Ovary (tissue), 10 donors: ENCODE measurements at places on chromosomes 4 and X. TPM values are rescaled to one million over a fixed set of nuclear protein-coding genes. Genes with fewer than 3 reads are reported as not detected.

Gene XAGE2
- total RNA-seq, result not detected

Gene BEND4
- 0.15 TPM for total RNA-seq

DNA sequence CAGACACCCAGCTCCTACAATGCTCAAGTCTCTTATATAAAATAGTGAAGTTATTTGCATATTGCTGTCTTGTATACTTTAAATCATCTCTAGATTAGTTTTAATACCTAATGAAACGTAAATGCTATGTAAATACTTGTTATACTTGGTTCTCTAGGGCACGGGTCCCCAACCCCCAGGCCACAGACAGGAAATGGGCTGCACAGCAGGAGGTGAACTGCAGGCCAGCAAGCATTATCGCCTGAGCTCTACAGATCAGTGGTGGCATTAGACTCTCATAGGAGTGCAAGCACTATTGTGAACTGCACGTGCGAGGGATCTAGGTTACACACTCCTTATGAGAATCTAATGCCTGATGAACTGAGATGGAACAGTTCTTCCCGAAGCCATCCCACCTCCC, 395.9 kb upstream of the EMCN start:
- H3K27ac ChIP-seq, result no peak overlapping the region
- H3K36me3 ChIP-seq, result no peaks in the 10 kb centered on the region

- H3K4me1 ChIP-seq, result no peaks in the 10 kb centered on the region
- no peak for DNase-seq
- H3K36me3 ChIP-seq, result no peaks in the 10 kb centered on the region
- no peaks in the 10 kb centered on the region for H3K27me3 ChIP-seq
- H3K27ac ChIP-seq, result no peak overlapping the region
- no peak overlapping the region for H3K4me3 ChIP-seq
These were observed 42.9 kb downstream of the F8 start for GRCh38 chrX:154979629-154980028.

- H3K27me3 ChIP-seq, result no peaks in the 10 kb centered on the region
- H3K4me3 ChIP-seq, result no peak overlapping the region
- H3K4me1 ChIP-seq, result no peaks in the 10 kb centered on the region
- no peaks in the 10 kb centered on the region for H3K36me3 ChIP-seq
These were observed 48.1 kb upstream of the TCEAL2 start for GRCh38 chrX:102077426-102077825.

- H3K27me3 ChIP-seq, result no peaks in the 10 kb centered on the region
- H3K4me3 ChIP-seq, result no peak overlapping the region
- no peak overlapping the region for H3K27ac ChIP-seq
These were observed 29.1 kb downstream of the TBL1X start for GRCh38 chrX:9493936-9494335.

GRCh38 chrX:34810364-34810763, 132.2 kb upstream of the FAM47B start:
- no peaks in the 10 kb centered on the region for H3K36me3 ChIP-seq
- no peak overlapping the region for H3K27ac ChIP-seq

Gene HMX1
- total RNA-seq, result not detected

Gene CTAG1A
- total RNA-seq, result not detected

GRCh38 chr4:82643994-82644733, 82.4 kb upstream of the TMEM150C start:
- no peaks in the 10 kb centered on the region for H3K36me3 ChIP-seq
- DNase-seq, result no peak
- no peak overlapping the region for H3K27ac ChIP-seq
- H3K4me1 ChIP-seq, result peaks cover 15% of the 10 kb centered on the region
- no peak overlapping the region for H3K4me3 ChIP-seq

DNA sequence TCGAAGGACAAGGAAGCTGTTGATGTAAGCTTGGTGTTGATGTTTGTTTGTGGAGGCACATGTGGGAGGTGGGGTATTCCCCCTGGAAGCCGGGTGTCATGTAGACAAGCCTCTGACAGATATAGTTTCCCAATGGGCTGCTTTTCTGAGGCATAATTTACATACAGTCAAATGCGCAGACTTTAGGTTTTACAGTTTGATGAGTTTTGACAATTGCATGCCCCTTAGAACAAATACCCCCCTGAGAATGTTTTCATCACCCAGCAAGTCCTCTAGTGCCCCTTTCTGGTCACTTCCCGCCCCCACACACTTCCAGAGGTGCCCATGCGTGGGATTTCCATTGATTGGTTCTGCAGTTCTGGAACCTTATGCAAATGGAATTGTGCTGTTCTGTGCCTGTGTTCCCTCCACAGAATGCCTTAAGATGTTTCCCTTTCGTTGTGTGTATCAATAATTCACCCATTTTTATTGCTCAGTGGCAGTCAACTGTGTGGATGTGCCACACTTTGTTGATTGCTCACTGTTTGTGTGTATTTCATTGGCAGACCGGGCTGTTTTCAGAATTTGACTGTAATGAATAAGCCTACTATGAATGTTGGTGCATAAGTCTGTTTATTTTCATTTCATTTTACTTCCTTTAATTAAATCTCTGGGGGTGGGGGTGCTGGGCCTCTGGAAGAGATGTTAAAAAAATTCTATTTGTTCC, 8.5 kb downstream of the EVC start:
- H3K27ac ChIP-seq, result no peak overlapping the region
- no peaks in the 10 kb centered on the region for H3K4me1 ChIP-seq
- DNase-seq, result no peak

Gene NXF2
- not detected for total RNA-seq
